ENCODE measurements at places on chromosomes 1 and 21.

DNA sequence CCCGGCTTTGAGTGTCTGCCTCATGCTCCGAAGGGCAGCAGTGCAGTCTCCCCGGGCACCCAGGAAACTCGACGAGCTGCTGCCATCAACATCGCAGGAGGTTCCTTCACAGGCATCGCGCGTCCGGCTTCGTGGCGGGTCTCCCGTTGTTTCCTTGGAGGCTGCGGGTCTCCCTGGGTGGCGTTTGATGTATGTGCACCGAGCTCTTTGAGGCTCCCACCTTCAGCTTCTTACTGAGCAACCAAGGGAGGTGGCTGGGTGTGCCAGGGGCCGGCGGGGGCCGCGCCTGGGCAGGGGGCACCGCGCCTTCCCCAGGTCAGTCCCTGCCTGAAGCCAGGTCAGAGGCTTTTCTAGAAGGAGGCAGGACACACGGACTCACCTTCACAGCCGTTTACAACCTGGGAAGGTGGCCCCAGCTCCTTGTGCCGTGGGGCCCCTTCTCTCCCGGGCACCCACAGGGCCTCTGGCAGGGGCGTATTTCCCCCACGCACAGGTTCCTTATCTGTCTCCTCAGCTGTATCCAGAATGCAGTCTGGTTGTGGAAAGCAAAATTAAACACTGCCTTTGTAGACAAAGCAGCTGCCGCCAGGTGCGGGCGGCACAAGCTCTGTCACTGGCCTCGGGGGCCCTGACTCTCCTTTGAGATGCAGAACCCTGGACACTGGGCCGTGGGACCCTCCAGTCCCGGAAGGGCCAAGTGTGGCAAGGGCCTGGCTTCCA, 21.7 kb upstream of the PEX10 start:
- DNase-seq: no peak

DNA sequence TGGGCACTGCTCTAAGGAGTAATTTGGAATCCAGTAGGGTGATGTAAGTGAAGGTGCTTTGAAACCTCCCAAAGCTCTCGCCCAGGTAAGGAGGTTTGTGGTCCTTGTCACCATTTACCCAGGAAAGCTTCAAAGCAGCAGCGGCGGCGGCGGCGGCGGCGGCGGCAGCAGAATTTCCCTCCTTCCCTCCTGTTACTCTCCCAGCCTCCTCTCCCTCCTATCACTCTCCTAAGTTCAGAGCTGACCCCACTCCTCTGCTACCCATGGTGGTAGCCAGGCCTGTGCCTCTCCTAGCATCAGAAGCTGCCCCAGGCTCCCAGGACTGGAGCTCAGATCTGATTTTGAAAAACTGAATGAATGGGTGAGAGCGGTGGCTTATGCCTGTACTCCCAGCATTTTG, 60.7 kb downstream of the ACBD3 start:
- DNase-seq: no peak

DNA sequence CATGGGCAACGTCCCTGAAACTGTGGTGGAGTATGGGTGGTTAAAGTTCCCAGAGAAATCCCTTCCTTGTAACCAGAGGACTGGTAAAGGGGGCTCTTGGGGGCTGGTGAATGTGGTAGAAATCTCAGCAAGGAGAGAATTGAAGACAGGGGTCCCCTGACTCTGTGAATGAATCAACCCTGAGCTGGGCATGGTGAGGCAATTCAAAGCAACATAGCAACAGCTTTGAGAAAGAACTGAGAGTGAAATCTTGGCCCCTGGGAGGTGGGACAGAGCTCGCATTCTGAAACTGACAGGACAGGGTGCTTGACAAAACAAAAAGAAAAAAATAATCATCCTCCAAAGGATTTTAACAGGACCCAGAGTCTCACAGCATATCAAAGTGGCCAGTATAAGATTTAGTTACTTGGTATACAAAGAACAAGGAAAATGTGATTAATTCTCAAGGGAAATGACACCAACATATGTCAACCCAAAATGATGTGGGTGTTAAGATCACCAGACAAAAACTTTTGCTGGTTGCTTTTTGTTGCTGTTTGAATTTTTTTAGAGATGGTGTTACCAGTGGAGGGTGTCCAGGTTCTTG, 11.7 kb upstream of the SUMO3 start:
- no peak for DNase-seq

GRCh38 chr1:20080441-20081352, 10.7 kb downstream of the PLA2G5 start:
- no peak for DNase-seq

GRCh38 chr1:56816264-56816663, 2.9 kb downstream of the FYB2 start:
- DNase-seq: no peak

GRCh38 chr1:12173631-12174121, 6.9 kb downstream of the TNFRSF1B start:
- DNase-seq: peak; percentile 96

GRCh38 chr21:36450511-36450910, 29.4 kb downstream of the CLDN14 start:
- no peak for DNase-seq

GRCh38 chr1:159802111-159802510, at the start of gene FCRL6:
Gene FCRL6 (plus strand): TSS chr1:159802360. CDS start chr1:159802425, 65 bp downstream.
- DNase-seq: no peak

DNA sequence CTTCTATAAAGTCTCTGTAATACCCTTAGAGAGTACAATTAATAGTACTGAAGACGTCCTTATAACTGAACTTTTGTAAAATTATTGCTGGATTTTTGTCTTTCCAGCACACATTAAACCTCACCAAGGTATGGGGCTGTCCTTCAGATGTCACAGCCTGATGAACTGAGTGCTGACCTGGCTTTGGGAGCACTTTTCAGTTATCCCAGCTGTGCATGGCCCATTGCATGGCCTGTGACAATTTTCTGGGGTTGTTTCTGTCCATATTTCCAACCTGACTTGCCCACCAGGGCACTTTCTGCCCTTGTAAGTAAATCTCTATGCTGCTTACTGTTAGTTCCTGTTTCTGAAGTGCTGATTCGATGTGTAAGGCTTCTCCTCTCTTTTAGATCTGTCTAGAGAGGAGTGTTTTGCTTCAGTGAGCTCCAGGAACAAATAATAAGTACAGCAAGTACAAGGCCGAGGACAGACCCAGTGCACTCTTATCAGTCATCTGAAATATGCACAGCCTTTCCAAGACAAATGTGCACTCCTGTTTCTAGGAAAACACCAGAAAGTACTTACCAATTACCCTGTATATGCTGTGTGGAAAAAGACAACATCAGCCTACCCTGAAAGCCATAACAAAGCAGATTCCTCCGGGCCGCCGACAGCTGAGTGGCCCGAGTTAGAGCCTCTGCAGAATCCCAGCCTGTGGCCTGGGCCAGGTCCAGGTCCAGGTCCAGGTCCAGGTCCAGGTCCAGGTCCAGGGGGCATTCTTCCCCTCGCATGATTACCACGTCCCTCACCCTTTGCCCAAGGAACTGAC, 121.7 kb downstream of the DHRS3 start:
- no peak for DNase-seq

DNA sequence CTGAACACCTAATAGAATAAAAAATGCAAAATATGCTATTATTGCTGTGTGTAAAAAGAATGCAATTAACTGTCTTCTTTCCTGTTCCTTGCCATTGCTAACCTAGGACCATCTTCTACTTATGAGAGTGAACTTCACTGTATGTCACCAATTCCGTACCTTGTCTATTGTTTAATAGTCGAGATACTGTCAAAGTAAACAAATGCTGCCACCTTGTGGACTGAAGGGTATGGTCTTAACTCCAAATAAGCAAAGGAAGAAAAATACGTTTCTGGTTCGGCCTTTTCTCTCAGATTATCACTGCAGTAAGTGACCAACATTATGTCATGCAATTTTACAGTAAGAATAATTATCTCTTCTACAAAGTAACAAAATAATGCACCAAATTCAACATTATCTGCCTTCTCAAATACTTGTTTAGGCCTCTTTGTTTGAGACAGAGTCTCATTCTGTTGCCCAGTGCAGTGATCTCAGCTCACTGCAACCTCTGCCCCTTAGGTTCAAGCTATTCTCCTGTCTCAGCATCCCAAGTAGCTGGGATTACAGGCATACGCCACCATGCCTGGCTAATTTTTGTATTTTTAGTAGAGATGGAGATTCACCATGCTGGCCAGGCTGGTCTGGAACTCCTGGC, 133.4 kb downstream of the COP1 start:
- DNase-seq: peak; percentile 13

- DNase-seq: no peak
Measured at GRCh38 chr1:79827446-79827845, 820.9 kb upstream of the ADGRL4 start.

DNA sequence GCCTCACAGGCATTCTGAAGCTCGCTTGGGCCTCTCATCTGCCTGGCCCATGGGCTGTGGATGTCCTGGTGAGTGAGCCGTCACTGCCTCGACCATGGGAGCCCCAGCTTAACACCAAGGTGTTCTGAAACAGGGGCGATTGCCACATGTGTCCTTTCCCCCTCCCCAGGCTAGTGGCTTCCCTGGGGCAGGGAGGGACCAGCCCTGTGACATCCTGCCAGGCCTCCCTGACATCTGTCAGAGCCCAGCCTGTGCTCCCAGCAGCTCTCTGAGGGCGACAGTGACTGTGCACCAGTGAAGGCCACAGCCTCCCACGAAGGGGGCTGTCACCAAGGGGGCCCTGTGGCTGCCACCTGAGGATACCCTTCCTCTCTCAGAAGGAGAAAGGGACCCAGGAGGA, 35.9 kb upstream of the CCDC27 start:
- DNase-seq: no peak

Data from activated CD4-positive, alpha-beta T cell treated with anti-CD3 and anti-CD28 coated beads, Interleukin-2, amount 50 U/mL, for 1 hour (primary cell).